ENCODE measurements at places on chromosomes 1 and 21.

DNA sequence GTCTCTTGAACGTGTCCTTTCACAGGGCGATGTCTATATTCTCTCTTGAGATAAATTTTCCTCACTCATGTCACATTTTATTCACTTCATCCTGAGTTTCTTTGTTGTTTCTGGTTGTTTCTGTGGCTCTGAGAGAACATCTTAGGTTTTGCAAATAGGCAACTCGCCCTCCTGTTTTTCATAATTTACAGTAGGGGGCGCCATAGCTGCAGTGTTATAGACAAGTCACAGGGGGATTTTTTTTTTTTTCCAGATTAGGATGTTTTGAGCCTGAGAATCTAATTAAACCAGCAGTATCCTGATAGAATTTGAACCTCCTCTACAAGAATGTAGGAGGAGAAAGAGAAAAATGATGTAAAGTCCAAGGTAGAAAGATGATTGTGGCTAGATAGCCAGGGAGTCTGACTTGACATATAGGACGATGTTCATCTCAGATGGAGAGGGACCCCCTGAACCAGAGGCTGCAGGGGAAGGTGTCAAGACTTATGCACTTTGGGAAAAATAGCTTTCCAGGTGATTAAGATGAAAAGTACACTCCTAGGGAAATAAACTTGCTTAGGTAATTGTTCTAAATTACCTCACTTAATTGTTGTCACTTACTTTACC is 76.3 kb downstream of the ZP4 start:
- DNase-seq, result no peak

GRCh38 chr1:110872366-110872744 is 593 bp upstream of the CD53 start:
- no peak for DNase-seq

DNA sequence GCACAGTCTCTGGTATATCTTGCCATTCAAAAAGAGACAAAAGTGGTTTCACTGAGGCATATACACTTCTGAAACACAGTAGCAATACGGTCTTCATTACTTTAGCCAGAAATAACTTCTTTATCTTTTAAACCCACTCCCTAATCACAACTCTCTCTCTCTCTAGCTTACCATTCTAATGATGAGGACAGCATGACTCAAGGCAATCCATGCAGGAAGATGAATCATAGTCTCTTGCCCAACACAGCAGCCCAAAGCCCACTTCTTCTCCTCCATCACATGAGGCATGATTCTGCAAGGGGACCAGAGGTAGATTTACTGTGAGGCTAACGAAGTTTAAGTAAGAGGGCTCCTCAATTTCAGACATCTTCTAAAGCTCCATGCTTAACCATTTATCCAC is 285.0 kb upstream of the NR5A2 start:
- DNase-seq, result no peak

DNA sequence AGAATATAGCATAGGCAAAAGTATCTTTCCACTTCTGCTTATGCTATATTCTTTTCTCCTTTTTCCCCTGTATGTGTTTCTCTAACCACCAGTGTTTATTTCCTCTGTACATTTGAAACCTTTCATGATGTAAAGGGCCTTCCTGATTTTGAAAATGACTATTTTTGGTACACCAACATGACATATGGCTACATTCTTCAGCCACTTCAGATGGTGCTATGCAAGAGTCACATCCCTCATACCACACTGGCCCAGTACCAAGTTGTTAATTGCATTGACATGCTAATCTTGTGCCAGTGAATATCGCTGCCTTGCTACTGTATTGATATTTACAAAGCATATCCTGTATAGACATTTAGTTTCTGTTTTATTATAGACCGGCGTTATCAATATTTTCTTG is 408.7 kb downstream of the NCAM2 start:
- no peak for DNase-seq

GRCh38 chr1:235642943-235643371 is 6.6 kb downstream of the GNG4 start:
- DNase-seq, result no peak

DNA sequence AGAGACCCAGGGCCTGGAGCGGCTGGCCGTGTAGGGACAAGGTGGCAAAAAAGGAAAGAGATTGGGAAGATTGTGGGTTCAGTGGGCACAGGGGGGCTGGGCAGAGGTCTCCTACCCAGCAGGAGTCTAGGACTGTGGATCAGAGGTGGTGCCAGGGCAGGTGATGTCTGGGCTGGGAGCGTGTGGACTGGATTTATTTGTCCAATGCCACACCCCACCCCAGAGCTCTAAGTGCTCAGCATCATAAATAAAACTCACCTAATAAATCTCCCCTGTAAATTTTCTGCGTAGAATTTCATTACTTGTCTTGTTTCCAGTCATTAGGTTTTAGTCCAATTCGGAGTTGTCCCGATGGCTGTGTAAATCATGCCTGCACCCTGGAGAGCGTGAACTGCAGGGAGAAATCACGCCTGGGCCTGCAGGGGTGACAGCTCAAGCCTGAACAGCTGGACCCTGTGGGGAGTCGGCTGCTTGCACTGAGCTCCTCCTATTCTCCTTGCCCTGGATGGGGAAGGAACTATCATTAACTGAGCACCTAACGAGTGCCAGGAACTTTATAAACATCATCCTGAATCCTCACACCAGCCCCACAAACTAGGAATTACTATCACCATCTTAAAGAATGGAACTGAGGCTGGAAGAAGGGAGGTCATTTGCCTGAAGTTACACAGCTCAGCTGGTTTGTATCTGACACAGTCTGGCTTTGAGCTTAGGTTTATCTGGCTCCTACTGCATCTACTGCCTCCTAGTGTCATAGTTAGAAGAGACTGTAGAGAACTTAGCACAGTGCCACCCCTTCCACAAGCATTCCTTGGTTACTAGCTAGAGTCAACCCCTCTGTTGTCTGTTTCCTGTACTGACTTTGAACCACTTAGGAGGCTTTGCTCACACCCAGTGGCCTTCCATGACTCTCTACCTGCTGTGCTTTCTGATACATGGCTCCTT is 25.0 kb upstream of the POU3F1 start:
- DNase-seq, result no peak
